ENCODE measurements at places on chromosomes 1 and 21. TPM values are rescaled to one million over a fixed set of nuclear protein-coding genes. Genes with fewer than 3 reads are reported as not detected.

ELAPOR1 gene
- total RNA-seq, result 0.29 TPM

NDUFS2 gene
- total RNA-seq, result 134 TPM

PCSK9 gene
- total RNA-seq, result 30.1 TPM

RAB3B gene
- 9.2 TPM for total RNA-seq

MCOLN3 gene
- not detected for total RNA-seq

GNG12 gene
- 140 TPM for total RNA-seq
